ENCODE measurements at places on chromosomes 6 and 20.

- DNase-seq = no peak
- H3K27ac ChIP-seq = no peak overlapping the region
- peaks cover 33% of the 10 kb centered on the region for H3K4me1 ChIP-seq
- H3K36me3 ChIP-seq = no peaks in the 10 kb centered on the region
- no peaks in the 10 kb centered on the region for H3K27me3 ChIP-seq
Measured at GRCh38 chr6:138234363-138234762, 16.1 kb upstream of the PBOV1 start.

- no peaks in the 10 kb centered on the region for H3K36me3 ChIP-seq
- H3K4me3 ChIP-seq = no peak overlapping the region
- H3K4me1 ChIP-seq = peaks cover 28% of the 10 kb centered on the region
- no peak overlapping the region for H3K27ac ChIP-seq
- no peak for DNase-seq
- H3K27me3 ChIP-seq = no peaks in the 10 kb centered on the region
Measured at GRCh38 chr6:112986321-112986720, 639.2 kb downstream of the RFPL4B start.

- no peaks in the 10 kb centered on the region for H3K27me3 ChIP-seq
- DNase-seq = no peak
- no peaks in the 10 kb centered on the region for H3K36me3 ChIP-seq
- H3K4me3 ChIP-seq = no peak overlapping the region
- no peak overlapping the region for H3K27ac ChIP-seq
- peaks cover 19% of the 10 kb centered on the region for H3K4me1 ChIP-seq
Measured at GRCh38 chr6:89430201-89430962, 2.6 kb upstream of the ANKRD6 start.

- no peaks in the 10 kb centered on the region for H3K36me3 ChIP-seq
- H3K27ac ChIP-seq = no peak overlapping the region
- no peak overlapping the region for H3K4me3 ChIP-seq
- H3K4me1 ChIP-seq = peaks cover 4% of the 10 kb centered on the region
- no peak for DNase-seq
Measured at GRCh38 chr6:86822747-86823146, 114.6 kb upstream of the HTR1E start.

DNA sequence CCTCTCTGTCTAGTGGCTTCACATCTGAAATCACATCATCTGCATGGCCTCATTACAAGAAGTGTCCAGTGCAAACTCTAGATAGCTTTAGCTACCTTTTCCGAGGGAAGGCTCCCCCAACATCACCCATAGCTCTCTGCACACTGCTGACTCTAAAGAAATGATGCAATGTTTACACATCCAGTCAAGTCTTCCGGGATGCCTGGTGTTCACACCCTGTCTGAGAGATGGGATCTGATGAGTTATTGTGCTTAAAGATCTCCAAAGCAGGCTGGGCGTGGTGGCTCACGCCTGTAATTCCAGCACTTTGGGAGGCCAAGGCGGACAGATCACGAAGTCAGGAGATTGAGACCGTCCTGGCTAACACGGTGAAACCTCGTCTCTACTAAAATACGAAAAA is 404.6 kb upstream of the IRAK1BP1 start:
- peaks cover 6% of the 10 kb centered on the region for H3K27me3 ChIP-seq
- H3K4me3 ChIP-seq = no peak overlapping the region
- H3K4me1 ChIP-seq = no peaks in the 10 kb centered on the region
- no peak for DNase-seq
- no peak overlapping the region for H3K27ac ChIP-seq

DNA sequence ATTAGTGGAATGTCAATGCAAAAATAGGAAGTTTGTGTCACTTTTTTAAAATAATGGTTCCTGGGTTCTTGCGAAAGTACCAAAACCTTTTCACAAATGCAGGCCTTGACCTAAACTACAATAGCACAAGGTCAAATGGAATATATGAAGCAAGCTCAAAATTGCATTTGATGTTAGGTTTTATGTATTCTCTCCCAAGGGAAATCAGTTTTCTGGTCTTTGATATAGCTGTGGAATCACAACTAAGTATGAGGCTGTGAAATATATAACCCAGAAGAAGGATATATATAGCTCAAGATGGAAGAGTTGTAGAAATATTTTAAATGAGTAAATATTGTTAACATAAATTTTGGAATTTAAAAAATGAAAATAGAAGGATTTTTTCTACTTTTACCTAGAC is 327.3 kb downstream of the RIMS1 start:
- H3K4me3 ChIP-seq = no peak overlapping the region
- no peak overlapping the region for H3K27ac ChIP-seq
- DNase-seq = no peak
- H3K4me1 ChIP-seq = peaks cover 33% of the 10 kb centered on the region

- DNase-seq = no peak
- no peak overlapping the region for H3K4me3 ChIP-seq
- H3K27me3 ChIP-seq = no peaks in the 10 kb centered on the region
- H3K4me1 ChIP-seq = no peaks in the 10 kb centered on the region
- H3K36me3 ChIP-seq = peaks cover 40% of the 10 kb centered on the region
- no peak overlapping the region for H3K27ac ChIP-seq
Measured at GRCh38 chr20:25637247-25637646, 13.4 kb upstream of the NANP start.

GRCh38 chr6:165889636-165890403 is 226.8 kb upstream of the PDE10A start:
- peaks cover 4% of the 10 kb centered on the region for H3K36me3 ChIP-seq
- H3K27ac ChIP-seq = no peak overlapping the region
- H3K4me1 ChIP-seq = peaks cover 2% of the 10 kb centered on the region
- DNase-seq = no peak
- H3K4me3 ChIP-seq = no peak overlapping the region

DNA sequence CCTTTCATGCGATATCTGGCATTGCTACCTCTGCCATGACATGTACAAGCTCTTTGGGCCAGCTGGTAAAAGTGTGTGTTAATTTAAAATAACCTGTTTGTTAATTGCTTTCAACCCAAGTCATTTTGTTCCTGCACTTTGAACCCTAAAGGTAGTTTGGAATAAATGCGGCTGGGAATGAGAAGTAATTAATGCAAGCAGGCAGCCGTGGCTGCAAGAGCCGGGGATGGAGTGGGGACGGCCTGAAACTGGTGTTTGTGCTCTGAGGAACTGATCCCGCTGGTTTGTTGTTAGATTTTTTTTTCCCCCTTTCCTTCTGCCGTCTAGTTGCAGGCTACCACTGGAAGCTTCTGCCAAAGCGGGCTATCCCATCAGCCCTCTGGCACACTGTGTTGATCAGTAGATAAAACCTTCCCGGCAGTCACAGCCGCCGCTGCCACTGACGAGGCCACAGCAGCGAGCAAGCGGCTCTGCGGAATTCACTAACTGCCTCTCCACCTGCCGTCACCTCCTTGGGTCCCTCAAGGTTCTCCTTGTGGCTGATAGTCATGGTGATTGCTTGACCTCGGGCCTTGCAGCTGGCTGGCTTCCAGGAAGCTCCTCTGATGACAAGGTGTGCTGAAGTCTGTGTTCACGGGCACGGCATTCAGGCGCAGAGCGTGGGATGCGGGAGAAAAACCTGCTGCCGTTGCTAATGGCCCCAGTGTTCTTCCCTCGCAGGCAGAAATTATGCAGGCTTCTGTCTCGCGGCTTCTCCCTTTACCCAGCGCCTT is 315.9 kb downstream of the TFAP2A start:
- no peaks in the 10 kb centered on the region for H3K27me3 ChIP-seq
- peak overlapping the region; percentile 98 for H3K27ac ChIP-seq
- H3K4me3 ChIP-seq = peak overlapping the region; percentile 66
- peak; percentile 51 for DNase-seq

DNA sequence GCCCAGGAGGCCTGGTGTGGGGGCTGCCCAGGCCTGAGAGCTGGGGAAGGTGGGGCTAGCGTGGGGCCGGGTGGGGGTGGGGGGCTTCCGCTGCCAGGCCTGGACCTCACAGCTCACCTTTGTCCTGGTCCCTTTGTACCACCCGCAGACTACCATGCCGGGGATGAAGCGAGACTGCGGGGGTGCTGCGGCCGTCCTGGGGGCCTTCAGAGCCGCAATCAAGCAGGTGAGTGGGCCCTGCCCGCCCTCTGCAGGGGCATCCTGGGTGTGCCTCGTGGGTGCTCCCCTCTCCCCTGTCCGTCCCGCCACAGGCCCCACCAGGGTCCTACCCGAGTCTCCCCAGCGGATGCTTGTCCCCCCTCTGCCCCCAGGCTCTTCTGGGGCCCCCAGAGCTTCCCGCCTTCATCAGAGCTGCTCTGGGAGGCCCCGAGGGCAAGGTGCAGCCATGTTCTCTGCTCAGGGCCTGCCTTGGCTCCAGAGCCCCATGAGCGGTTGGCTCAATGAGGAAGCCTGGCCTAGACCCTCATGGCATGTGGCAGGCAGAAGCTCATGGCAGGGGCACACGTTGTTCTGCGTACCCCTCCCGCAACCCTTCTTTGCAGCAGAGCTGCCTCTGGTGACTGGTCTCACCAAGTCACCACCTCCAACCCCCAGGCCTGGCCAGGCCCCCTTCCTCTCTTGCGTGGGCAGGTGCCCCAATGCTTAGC is 14.5 kb downstream of the NPEPL1 start:
- no peak overlapping the region for H3K4me3 ChIP-seq
- H3K36me3 ChIP-seq = peaks cover 35% of the 10 kb centered on the region
- H3K4me1 ChIP-seq = no peaks in the 10 kb centered on the region

- peaks cover 24% of the 10 kb centered on the region for H3K4me1 ChIP-seq
- no peak overlapping the region for H3K4me3 ChIP-seq
- H3K27ac ChIP-seq = no peak overlapping the region
- no peak for DNase-seq
Measured at GRCh38 chr6:68653706-68654089, 18.6 kb downstream of the ADGRB3 start.

DNA sequence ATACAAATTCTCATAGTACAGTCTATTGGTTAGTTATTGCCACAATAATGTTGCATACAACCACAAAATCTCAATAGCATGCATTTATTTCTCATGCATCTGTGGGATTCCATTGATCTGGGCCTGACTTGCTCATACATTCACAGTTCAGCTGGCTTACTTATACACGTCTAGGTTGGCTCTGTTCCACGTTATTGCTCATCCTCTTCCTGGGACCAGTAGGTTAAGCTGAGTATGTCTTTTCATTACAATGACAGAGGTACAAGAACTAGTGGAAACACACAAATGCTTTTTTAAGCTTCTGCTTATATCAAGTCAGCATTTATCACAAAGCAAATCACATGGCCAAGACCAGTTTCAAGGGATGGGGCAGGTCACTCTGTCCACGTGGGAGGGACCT is 485.3 kb upstream of the BTBD3 start:
- H3K36me3 ChIP-seq = peaks cover 8% of the 10 kb centered on the region
- H3K27me3 ChIP-seq = no peaks in the 10 kb centered on the region
- no peak overlapping the region for H3K4me3 ChIP-seq
- no peak for DNase-seq
- no peak overlapping the region for H3K27ac ChIP-seq
- H3K4me1 ChIP-seq = peaks cover 12% of the 10 kb centered on the region

DNA sequence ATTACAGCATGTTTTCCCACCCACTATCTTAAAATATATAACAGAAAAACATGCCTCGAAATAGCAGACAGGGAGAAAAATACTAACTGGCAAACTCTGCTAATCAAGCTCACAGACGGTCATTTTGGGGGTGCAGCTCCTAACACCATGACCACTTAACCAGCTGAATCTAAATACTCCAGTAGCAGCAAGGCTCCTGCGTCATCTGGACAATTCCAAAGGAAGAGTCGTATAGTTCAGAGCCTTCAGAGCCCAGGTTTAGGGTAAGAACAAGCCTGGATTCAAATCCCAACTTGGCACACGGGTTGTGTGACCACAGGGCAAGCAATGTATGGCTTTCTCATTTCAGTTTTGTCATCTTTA is 81.3 kb upstream of the COL21A1 start:
- no peaks in the 10 kb centered on the region for H3K36me3 ChIP-seq
- peaks cover 15% of the 10 kb centered on the region for H3K4me1 ChIP-seq
- no peaks in the 10 kb centered on the region for H3K27me3 ChIP-seq
- no peak for DNase-seq

GRCh38 chr6:154969796-154970195 is 25.3 kb upstream of the TIAM2 start:
- peaks cover 7% of the 10 kb centered on the region for H3K4me1 ChIP-seq
- no peak overlapping the region for H3K4me3 ChIP-seq
- H3K27me3 ChIP-seq = no peaks in the 10 kb centered on the region
- H3K27ac ChIP-seq = peak overlapping the region; percentile 81
- peaks cover 4% of the 10 kb centered on the region for H3K36me3 ChIP-seq

DNA sequence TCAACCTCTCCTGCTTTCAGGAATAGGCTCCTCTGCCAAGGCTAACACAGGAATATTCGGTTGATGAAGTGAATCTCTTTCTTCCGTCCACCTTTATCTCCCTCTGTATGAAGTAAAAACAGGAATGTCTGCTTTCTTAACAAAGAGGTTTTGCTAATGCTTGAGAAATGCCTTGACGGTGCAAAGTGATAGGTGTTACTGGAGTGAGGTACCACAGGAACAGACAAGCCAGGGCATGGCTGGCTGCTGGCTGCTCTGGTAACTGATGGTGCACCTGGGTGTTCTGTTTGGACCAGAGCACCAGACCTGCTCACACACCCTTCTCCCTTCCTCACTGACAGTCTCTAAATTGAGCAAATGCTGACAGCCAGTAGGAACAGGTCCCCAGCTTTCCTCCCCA is 174.0 kb upstream of the FBXL4 start:
- no peaks in the 10 kb centered on the region for H3K36me3 ChIP-seq
- H3K4me1 ChIP-seq = no peaks in the 10 kb centered on the region
- no peak overlapping the region for H3K4me3 ChIP-seq
- peaks cover 22% of the 10 kb centered on the region for H3K27me3 ChIP-seq
- H3K27ac ChIP-seq = no peak overlapping the region

DNA sequence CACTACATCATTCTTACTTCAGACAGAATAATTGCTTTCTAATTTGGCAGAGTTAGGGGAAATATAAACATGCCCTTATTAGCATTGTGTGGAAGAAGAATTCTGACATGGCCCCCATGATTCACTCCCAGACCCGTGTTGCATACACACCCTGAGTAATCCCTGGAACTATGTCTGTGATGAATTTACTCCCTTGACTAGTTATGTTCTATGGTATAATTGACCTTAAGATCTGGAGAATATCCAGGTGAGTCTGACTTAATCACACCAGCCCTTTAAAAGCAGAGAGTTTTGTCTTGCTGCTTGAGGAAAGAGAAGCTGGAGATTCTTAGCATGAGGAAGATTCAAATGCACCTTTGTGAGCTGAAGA is 262.9 kb downstream of the SOX4 start:
- peak overlapping the region; percentile 35 for H3K27ac ChIP-seq
- peaks cover 26% of the 10 kb centered on the region for H3K4me1 ChIP-seq
- H3K36me3 ChIP-seq = peaks cover 35% of the 10 kb centered on the region

DNA sequence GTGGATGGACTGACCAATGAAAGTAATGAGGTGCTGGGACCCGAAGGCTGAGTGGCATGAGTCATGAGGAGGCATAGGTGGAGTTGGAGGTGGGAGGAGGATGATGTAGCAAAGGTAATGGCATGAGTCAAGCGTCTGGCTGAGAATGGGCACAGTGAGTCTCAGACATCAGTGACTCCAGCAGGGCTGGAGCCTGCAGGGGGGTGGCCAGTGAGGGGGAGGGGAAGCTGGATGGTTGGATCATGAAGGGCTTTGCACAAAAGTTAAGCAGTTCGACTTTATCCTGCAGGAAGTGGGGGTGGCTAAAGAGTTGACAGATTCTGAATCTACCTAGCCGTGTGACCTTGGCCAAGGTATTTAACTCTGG is 99.0 kb upstream of the IYD start:
- no peak overlapping the region for H3K27ac ChIP-seq
- H3K27me3 ChIP-seq = no peaks in the 10 kb centered on the region
- no peaks in the 10 kb centered on the region for H3K36me3 ChIP-seq
- no peak for DNase-seq
- H3K4me1 ChIP-seq = peaks cover 20% of the 10 kb centered on the region
- no peak overlapping the region for H3K4me3 ChIP-seq

- no peaks in the 10 kb centered on the region for H3K4me1 ChIP-seq
- no peak for DNase-seq
- H3K36me3 ChIP-seq = peaks cover 6% of the 10 kb centered on the region
- no peak overlapping the region for H3K4me3 ChIP-seq
- no peaks in the 10 kb centered on the region for H3K27me3 ChIP-seq
- no peak overlapping the region for H3K27ac ChIP-seq
Measured at GRCh38 chr6:83006270-83006905, 59.3 kb downstream of the UBE3D start.
